Kidney tubule cell (primary cell): ENCODE measurements at places on chromosomes 11 and 22.

- peak; percentile 40 for DNase-seq
These were observed 129.0 kb upstream of the TEAD1 start for GRCh38 chr11:12544986-12545775.

GRCh38 chr11:122115524-122116379, at the start of gene BLID:
Gene BLID (minus strand): TSS chr11:122116215. CDS start chr11:122115922, 293 bp downstream.
- DNase-seq = peak; percentile 13

GRCh38 chr22:50048836-50049235, 9.3 kb downstream of the TTLL8 start:
- no peak for DNase-seq

GRCh38 chr11:45755281-45755859, 49.6 kb upstream of the SLC35C1 start:
- DNase-seq = no peak

DNA sequence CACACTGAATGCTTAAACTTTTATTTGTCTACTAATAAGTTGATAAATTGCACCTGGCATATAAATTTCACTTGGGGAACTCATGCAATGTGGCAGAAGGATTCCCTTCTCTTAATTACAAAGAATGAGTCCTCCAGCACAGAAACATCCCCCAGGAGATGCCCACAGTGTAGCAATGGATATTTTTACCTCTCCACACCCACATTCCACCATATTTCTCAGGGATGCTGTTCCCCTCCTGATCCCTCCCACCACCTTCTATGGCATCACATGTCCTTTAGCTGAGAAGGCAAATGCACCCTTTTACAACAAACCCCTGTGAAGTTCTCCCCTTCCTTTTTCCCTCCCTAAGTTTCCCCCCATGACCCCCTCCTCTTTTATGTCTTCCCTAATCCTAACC, 56.1 kb upstream of the UBASH3B start:
- DNase-seq = no peak

DNA sequence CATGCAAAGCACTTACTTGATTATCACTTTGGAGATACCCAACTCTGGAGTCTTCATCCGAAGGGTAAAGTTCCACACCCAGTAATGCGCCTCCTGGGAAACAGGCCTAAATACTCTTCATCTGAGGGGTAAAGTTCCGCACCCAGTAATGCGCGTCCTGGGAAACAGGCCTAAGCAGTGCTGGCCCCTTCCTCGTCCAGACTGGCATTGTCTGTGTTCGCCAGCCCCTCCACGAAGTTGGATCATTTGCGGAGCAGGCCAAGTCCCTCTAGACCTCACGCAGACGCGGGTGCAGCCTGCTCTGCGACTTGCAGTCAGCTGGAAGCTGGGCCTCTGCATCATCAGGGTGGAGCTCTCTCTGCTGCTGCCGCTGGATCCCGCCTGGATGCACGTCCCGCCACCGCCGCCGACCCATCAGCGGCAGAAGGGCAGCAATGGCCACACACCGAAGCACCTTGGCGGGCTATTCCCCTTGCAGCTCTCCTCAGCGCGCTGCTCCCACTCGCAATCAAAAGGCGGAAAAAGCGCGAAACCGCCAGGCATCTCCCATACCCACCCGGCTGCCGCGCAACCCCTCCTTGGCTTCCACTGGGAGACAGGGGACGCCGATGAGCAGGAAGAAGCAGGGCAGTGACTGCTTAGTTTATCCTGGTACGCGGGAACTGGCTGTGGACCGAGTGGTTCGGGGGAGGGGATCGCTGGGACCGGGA, 34.1 kb upstream of the GLYATL1 start:
- peak; percentile 68 for DNase-seq

DNA sequence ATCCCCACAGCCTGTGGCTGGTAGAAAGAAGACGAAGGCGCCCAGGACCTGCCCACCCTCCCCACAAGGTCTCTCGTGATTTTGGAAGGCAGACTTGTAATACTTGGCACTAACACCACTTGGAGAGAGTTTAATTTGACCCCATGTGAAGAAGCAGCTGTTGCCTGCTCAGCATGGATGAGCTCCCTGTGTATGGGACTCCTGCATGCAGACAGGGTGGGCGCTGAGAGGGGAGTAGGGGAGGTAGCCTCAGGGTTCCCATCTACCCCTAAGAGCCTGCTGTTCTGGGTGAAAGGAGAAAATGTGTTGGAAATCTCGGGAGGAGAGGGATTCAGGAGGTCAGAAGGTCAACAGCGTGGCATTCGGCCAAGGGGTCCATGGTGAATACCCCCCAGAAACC, 625.9 kb downstream of the TBC1D22A start:
- no peak for DNase-seq

DNA sequence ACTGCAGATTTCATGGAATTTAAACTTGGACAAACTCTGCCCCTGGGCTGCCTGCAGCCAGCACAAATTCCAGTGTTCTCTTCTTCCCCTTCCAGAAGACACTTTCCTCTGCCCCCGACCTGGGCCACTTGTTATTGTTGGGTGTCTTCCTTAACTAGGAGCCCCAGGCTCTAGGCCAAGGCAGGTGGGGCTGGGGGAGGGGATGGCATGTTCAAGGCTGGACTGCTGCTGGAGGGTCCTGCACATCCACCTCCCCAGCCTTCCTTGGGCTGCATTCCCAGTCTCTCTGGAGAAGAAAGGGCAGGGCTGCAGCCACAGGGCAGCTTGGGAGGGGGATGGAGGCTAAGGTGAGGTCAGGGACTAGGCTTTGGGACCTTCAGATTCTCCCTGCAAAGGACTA, 11.5 kb upstream of the SLC22A6 start:
- no peak for DNase-seq

GRCh38 chr11:37973941-37974340, 1375.9 kb upstream of the RAG2 start:
- peak; percentile 88 for DNase-seq

DNA sequence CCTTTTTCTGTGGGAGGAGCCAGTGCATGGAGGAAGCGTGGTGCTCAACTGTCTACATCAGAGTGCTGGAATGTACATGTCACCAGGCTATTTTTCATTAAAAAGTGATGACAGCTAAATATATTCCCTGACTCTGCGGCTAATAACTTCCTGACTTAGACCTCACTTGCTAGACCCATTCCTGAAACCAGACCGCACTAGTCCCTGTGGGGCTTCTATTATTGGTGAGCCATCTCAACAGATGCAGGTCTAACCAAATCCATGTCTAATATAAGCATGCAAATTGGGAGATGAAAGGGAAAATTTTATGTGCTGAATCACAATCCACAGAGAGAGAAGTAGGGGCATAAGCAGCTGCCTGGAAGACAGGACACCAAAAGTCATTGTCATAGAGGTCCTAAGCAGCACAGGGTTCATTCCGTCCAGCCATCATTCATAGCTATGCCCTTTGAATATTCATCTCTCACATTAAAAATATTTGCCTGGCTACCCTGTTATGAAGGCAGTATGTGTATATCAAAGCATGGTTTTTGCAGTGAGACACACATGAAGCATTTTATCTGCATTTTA, 110.9 kb upstream of the BLID start:
- DNase-seq = no peak

DNA sequence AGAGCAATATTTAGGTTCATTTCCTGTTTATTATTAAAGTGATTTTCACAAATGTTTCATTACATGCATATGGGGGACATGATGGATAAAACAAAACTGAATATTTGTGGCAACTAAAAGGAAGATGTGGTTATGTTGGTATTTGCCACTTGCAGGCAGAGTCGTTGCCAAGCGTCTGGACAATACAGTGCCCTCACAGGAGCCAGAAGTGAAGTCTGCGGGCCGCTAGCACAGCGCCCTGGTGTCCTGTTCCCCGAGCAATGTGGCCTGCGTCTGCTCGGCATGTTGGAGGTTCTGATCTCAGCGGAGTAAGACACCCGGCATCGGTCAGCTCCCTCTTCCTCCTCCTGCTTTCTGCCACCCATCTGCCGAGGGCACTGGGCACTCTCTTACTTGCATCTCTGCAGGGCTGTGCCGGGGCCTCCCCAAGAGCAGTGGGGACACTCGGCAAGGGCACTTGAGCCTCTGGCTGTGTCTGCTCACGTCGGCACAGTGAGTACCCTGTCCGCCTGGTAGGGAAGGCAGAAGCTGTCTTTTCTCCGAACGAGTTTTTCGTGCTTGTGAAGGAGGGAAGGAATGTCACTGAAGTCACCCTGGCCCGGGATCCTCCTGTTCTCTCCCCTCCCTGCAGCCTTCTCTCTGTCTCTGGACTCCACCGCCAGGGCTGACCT, 10.5 kb upstream of the TTLL12 start:
- DNase-seq = peak; percentile 6

DNA sequence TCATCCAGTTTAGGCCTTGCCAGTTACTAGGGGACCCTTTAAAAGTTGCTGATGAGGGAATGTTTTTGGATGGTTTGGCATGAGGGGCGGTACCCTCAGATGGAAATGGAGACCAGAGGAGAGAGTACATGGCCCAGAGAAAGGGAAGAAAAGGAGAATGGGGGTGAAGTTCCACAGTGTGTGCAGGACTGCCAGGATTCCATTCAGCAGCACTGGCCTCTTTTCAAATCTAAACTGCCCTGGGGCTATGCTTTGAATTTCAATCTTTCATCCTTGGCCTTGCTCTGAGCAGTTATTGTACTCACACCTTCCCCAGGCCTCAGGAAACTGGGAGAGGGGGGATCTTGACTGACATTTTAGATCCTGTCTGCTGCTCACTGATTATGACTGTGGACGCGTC, 3.0 kb downstream of the SLC3A2 start:
- no peak for DNase-seq

GRCh38 chr11:124481365-124482323, 36.1 kb upstream of the OR8B8 start:
- DNase-seq = peak; percentile 73

DNA sequence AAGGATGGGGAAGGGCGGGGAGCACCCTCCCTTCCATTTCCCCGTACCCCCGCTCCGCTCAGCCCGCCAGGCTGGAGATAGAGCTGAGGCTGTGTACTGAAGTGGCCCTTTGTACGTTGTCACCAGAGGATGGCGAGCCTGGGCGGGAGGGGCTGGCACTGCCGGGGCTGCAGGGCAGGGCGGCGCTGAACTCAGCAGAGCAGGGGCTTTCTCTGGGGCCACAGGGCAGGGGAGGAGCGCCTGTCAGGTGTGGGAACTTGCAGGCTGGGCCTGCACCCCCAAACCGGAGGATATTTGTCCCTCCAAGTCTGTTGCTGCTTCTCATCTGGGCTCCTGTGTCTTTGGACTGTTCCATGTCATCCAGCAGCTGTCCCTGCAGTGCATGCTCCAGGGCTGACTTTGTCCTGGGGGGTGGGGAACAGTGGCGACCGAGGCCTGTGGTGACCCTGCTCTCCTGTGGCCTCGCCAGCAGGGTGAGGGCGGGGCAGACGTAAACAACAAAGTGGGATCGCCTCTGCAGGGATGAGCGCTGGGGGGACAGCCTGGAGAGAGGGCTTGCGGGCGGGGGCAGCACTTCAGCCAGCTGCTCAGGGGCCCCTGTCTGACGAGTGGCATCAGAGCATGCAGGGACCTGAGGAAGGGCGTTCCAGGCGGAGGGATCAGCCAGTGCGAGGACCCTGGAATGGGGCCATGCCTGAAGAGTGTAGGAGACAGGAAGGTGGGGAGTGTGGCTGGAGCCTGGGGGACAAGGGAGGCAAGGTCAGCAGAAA, 13.1 kb downstream of the MGAT3 start:
- DNase-seq = no peak

GRCh38 chr11:15127341-15127740, 12.6 kb downstream of the INSC start:
- DNase-seq = peak; percentile 80

- no peak for DNase-seq
These were observed 2120.6 kb upstream of the RAG2 start for GRCh38 chr11:38718659-38719058.

DNA sequence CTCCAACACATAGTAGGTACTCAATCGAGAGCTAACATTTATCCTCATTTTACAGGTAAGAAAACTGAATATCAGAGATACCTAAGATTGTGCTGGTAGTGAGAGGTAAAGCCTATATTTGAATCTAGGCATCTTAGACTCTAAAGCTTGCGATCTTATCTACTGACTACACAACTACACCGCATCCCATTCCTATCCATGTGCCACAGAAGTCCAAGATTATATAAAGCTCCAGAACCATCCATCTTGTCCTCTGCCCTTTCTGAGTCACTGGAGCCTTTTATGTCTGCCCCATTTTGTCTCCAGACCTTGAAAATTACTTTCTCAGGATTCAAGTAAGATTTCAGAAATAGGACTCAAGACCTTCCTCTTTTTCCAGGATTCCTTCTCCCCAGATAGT, 84.4 kb downstream of the OR5AK2 start:
- no peak for DNase-seq

DNA sequence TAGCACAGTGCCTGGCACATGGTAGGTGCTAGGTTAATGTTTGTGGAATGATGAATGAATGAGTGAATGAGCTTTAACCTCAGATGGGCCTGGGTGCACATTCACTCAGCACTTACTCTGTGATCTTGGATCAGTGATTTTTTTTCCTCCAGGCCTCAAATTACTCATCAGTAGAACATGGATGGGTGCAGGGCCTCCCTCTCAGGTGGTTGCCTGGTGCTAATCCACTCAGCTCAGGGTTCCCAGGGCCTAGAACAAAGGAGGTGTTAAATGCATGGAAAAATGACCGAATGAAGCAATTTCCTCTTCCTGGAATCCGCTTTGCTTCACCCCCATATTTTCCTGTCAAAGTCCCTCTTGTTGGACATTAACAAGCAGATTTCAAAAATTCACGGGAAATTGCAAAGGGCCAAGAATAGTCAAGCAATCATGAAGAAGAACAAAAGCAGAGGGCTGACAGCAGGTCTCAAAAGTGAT, 93.5 kb downstream of the MYEOV start:
- peak; percentile 82 for DNase-seq

GRCh38 chr11:11622340-11622706, 518 bp upstream of the GALNT18 start:
- DNase-seq = no peak

DNA sequence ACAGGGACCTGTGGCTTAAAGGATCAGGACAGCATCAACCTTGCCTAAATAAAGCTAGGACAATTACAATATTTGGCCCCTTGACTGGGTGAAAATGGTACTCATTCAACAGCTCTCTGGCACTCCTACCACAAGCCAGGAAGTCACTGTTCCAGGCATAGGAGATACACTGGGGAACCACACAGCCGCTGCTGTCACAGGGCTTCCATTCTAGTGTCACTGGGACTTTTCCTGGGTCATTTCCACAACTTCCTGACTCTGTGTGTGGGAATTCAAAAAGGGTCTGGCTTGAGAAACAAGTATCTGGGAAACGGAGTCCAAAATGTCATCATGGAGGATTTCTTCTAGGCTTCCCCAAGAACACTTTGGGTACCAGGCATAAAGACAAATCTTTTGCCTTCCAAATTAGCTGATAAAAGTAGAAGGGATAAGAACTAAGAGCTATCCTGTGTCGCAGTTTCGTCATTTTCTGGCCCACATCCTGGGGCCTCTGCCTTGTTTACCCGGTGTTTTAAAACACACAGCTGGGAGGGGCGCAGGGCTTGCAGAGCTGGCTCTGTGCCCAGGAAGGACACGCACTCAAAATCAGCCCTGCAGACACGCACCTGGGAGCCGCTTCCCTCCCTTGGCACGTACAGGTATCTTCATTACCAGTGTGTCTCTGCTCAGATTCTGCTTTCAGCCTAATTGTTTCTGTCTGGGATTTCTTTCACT, 38.0 kb downstream of the TMEM45B start:
- DNase-seq = peak; percentile 72

GRCh38 chr11:120523196-120523595, 11.6 kb downstream of the GRIK4 start:
- no peak for DNase-seq

GRCh38 chr11:47379317-47379716, 970 bp upstream of the SPI1 start:
- DNase-seq = no peak

- peak; percentile 79 for DNase-seq
These were observed 301.1 kb downstream of the BUD13 start for GRCh38 chr11:116471608-116472256.

- peak; percentile 60 for DNase-seq
These were observed 192.7 kb downstream of the NAV2 start for GRCh38 chr11:19905280-19905853.
